ENCODE measurements at places on chromosomes 13 and 19. TPM values are rescaled to one million over a fixed set of nuclear protein-coding genes. Genes with fewer than 3 reads are reported as not detected.

Gene WASF3
- total RNA-seq: 0.22 TPM

Gene ZNF57
- total RNA-seq: 5.3 TPM

Gene ASF1B
- 77.5 TPM for total RNA-seq

- no peaks in the 10 kb centered on the region for H3K36me3 ChIP-seq
- DNase-seq: no peak
- peaks cover 4% of the 10 kb centered on the region for H3K4me1 ChIP-seq
- H3K27ac ChIP-seq: no peak overlapping the region
- H3K4me3 ChIP-seq: no peak overlapping the region
- H3K27me3 ChIP-seq: peaks cover 38% of the 10 kb centered on the region
Measured at GRCh38 chr19:51470966-51471365, 7.4 kb upstream of the CEACAM18 start.

GRCh38 chr13:55410398-55411330, 1730.1 kb upstream of the PRR20A start:
- no peak for DNase-seq
- H3K27me3 ChIP-seq: no peaks in the 10 kb centered on the region
- no peaks in the 10 kb centered on the region for H3K36me3 ChIP-seq
- no peak overlapping the region for H3K27ac ChIP-seq
- H3K4me3 ChIP-seq: no peak overlapping the region

GRCh38 chr13:22455036-22455435, 725.7 kb upstream of the SGCG start:
- DNase-seq: no peak
- H3K27ac ChIP-seq: no peak overlapping the region
- H3K4me1 ChIP-seq: no peaks in the 10 kb centered on the region
- H3K27me3 ChIP-seq: no peaks in the 10 kb centered on the region
- no peak overlapping the region for H3K4me3 ChIP-seq
- no peaks in the 10 kb centered on the region for H3K36me3 ChIP-seq

- no peaks in the 10 kb centered on the region for H3K4me1 ChIP-seq
- no peak for DNase-seq
- H3K4me3 ChIP-seq: no peak overlapping the region
Measured at GRCh38 chr13:90763476-90764150, 583.9 kb upstream of the MIR17HG start.

Measured in activated naive CD8-positive, alpha-beta T cell treated with anti-CD3 and anti-CD28 coated beads for 36 hours (primary cell).